ENCODE measurements at places on chromosomes 3 and 15. TPM values are rescaled to one million over a fixed set of nuclear protein-coding genes. Genes with fewer than 3 reads are reported as not detected.

Gene AHSG
- 0.27 TPM for total RNA-seq

Gene CCDC54
- total RNA-seq, result not detected

Gene ATP13A5
- 0.29 TPM for total RNA-seq

Gene B3GALNT1
- 20.9 TPM for total RNA-seq

Gene IQCF5
- not detected for total RNA-seq

Gene CADM2
- total RNA-seq, result 5.8 TPM

Gene BSN
- 3.0 TPM for total RNA-seq

Gene CX3CR1
- total RNA-seq, result not detected
